ENCODE measurements at places on chromosomes 3 and 15. TPM values are rescaled to one million over a fixed set of nuclear protein-coding genes. Genes with fewer than 3 reads are reported as not detected.

The MNS1 gene
- 0.47 TPM for total RNA-seq

The C3orf49 gene
- total RNA-seq: not detected

The RAB5A gene
- 59.8 TPM for total RNA-seq

The FAM107A gene
- not detected for total RNA-seq

The RARB gene
- not detected for total RNA-seq

The PLA1A gene
- total RNA-seq: not detected

The FOXL2 gene
- total RNA-seq: not detected

The ASB14 gene
- not detected for total RNA-seq

DNA sequence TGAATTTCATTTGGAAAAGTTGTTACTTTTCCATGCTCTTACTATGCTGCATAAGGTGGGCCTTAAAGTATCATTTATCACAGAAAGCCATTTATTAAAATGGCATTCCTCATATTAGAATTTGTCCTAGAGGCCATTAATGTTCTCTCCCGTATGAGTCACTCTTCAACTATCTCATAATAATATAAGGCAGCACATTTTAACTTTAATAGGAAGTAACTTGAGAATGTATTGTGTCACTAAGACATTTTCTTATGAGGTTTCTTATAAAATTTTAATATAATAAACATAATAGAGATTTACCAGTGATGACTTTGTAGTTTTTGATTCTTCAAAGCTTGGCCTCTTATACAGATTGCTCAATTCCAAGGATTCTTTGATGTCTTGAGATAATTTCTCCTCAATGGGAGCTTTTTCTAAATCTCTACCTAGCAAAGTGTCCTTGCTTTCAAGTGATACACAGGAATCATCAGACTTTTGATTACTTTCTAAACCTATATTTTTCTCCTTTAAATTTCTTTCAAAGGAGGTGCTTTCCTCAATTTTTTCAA is 74.7 kb downstream of the ZBBX start:
- no peak for DNase-seq

GRCh38 chr3:66825375-66825774 is 172.7 kb upstream of the KBTBD8 start:
- DNase-seq: no peak

DNA sequence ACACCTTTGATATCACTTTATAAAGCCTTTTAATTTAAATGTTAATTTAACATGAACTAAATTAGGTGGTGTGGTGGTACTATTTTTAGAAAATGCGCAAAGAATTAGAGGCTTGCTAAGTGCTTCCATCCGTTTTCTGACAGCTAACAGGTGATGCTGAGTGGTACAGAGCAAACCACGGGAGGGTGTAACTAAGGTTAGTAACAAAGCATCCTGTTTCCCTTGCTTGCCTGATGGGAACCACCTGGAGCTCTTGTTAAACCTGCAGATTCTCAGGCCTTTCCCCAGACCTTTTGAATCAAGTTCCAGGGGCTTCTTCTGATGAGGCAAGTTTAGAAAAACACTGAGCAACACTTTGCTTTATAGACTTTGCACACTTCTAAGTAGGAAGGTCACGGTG is 101.0 kb downstream of the ATG7 start:
- no peak for DNase-seq

DNA sequence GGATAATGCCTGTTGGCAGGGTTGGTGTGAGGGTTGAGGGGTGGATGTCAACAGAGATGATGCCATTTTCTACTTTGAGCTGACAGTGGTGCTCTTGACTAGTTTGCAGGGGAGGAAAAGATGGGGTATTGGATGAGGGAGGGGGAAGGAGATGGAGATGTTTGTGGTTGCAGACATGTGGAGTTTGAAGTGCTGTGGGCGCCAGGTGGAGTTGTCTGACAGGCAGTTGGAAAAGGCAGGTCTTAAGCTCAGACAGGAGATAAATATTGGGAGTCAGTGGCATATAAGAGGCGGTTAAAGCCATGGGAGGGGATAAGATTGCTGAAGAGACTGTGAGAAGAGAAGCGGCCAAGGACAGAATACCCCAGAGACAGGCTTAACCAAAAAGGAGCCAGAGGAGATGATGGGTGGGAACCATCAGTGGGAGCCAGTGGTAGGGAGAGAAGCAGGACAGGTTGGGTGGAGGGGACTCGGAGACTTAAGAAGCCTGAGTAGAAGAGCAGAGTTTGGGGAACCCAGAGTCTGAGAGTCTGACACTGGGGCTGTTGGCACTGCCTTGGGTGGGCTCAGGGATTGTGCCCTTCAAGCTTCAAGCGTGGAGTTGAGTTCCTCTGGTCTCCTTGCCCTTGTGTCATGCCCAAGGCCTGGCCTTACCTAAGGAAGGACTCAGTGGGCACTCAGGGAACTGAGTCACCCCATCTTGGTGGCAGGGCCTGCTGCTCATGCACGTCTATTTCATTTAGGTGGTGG is 13.9 kb downstream of the COPG1 start:
- DNase-seq: no peak

GRCh38 chr3:56197259-56197965 is 270.9 kb downstream of the ERC2 start:
- DNase-seq: no peak

- DNase-seq: peak; percentile 78
Measured at GRCh38 chr15:45634432-45635190, at the start of gene SQOR. Gene SQOR, plus strand, starts transcription at chr15:45635029. Its CDS starts 23,895 bp downstream, at chr15:45658924.

DNA sequence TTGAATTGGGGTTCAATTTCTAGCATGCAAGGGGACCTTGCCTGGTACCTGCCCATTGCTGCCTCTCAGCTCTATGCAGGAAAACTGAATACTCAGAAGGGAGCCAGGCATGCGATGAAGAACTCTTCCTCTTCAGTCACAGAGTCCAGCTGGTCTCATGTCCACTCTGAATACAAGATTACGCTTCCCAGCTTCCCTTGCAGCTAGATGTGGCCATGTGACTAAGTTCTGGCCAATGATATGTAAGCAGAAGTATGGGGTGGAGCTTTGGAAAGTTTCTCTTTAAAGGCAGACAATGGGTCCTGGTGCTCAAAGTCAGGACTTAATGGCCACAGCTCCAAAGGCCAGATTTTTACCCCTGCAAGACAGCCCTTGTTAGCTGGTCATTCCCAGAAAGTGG is 9.0 kb downstream of the WNT7A start:
- no peak for DNase-seq

DNA sequence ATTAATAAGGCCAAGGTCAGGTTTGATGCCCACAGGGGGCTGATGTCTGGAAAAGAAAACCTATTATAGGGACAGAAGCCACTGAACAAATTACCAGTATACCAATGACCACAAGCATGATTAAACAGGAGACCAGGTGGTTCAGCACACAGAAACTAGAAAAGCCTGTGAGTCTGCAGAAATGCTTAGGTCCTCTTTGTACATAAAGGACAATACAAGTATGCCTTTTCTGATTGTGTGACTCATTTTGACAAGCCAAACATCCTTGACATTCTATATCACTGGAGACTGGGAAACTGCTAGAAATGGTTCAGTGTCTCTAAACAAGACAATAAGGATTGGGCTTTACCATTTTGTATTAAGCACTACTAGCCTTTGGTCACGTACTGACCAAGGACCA is 113.2 kb upstream of the MYO5C start:
- no peak for DNase-seq

- DNase-seq: no peak
Measured at GRCh38 chr3:94862703-94863102, 799.8 kb downstream of the NSUN3 start.

GRCh38 chr3:46097691-46098241 is 70.5 kb upstream of the XCR1 start:
- DNase-seq: peak; percentile 74

DNA sequence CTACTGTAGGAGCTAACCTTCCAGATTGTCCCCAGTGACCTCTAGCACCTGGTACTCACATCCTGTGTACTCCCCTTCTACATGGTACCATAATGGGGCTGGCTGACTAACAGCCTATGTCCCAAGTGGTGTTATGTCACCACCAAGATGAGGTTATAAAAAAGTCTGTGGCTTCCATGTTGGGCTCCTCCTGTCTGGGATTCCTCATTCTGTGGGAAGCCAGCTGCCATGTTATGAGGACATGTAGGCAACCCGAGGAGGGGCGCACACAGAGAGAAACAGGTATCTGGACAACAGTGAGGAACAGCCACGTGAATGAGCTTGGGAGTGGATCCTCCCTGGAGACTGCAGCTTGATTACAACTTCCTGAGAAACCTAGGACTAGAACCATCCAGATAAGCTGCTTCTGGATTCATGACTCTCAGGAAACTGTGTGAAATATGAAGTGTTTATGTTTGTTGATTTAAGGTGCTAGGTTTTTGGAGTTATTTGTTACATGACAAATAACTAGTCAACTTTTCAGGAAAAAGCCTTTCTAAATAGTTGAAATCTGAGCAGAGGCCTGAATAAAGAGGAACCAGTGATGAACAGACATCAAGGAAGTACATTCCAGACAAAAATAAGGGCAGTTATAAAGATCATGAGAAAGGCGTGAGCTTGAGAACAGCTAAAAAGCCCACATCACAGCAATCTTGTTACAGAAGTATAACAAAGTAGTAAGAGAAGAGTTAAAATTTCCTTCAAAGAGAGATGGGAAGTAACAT is 21.7 kb downstream of the GOLIM4 start:
- DNase-seq: no peak

DNA sequence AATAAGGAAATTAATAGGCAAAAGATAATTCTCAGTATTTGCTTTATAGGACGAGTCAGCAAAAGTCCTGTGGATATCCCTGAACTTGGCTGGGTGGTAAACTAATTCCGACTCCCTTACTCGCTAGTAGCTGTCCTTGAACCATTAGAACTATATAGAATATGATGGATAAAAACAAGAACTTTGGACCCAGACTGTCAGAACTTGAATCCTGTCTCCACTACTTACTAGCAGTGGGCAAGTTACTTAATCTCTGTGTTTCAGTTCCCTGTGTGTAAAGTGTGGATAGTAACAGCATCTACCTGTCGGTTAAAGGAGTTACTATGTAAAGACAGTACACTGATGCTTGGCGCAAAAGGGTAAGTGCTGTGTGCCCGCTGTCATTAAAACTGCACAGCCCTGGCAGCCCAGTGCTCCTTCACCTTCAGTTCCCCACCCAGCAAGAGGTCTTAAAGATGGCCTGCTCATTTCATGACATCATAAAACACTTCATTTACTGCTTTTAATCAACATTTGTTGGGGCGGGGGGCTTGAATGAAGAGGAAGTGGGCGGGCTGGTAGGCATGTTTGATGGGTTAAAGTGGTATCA is 7.3 kb downstream of the TPM1 start:
- no peak for DNase-seq

DNA sequence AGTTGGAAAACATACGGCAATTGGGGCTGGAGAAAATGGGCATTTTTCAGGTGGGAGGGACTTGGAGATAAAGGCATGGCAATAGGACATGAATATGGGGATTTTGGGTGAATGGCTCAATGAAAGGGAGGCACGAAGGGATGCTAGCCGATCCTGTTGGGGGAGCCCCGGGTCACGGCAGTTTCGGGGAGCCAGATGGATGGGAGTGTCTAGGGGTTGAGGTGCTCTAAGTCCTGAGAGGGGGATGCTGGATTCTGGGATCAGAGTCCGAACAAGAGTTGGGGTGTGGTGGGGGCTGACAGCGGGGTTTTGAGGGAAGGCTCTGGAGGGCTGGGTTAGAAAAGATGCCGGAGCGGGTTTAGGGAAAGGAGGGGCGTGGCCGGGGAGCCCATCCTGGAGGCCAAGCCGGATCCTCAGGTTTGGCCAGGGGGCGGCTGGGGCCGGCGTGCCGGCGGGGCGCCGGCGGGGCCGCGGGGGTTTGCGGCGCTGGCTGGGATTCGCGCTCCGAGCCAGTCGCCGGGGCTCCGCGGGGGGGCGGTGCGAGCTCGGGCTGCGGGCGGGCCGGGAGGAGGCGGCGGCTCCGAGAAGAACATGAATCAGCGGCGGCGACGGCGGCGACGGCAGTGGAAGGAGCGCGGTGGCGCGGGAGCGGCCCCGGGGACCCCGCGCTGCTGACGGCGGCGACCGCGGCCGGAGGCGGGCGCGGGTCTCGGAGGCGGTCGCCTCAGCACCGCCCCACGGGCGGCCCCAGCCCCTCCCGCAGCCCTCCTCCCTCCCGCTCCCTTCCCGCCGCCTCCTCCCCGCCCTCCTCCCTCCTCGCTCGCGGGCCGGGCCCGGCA is at the start of gene TYRO3:
Gene TYRO3 (plus strand): TSS at position 813 of the 839 bp plus-strand sequence. CDS start 46 bp downstream, outside the sequence.
- peak; percentile 67 for DNase-seq

GRCh38 chr3:46903341-46904302 is 26.1 kb downstream of the PTH1R start:
- DNase-seq: no peak

DNA sequence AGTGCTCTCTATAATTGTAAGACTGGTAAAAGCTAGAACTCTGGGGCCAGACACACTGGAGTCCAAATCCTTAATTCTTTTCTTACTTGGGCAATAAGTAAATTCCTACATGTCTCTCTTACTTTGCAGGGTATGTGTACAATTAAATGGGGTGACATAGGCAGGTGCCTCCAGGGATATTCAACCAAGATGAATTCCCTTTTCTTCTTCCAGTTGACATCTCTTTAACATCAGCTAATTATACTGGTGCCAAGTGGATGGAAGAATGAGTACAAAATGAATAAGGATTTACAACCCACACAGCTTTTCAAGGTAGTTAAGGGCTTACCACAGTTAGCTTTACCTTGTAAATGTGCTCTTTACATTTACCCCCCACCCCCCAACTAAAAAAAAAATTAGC is 295.5 kb upstream of the GADL1 start:
- DNase-seq: no peak

- peak; percentile 80 for DNase-seq
Measured at GRCh38 chr15:64622410-64623260, 152.8 kb downstream of the RBPMS2 start.

GRCh38 chr3:141243271-141243707 is 11.7 kb downstream of the PXYLP1 start:
- DNase-seq: peak; percentile 84

DNA sequence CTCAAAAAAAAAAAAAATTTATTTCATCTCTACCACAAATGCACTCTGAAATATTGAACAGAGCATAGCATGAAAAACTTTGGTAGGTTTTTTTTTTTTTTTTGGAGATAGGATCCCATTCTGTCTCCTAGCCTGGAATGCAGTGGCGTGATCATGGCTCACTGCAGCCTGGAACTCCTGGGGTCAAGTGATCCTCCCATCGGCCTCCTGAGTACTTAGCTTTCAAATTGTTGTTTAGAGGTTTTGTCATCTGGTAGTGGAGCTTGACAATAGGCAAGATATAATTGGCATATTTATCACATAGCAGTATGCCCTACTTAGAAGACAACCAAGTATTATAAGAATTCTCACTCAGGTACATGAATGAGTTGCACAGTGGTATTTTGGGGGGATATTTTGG is 234.2 kb upstream of the ST8SIA2 start:
- no peak for DNase-seq

GRCh38 chr3:193980905-193981304 is 155.0 kb upstream of the HES1 start:
- DNase-seq: no peak

Data from activated CD8-positive, alpha-beta T cell treated with anti-CD3 and anti-CD28 coated beads, Interleukin-2, amount 10 ng/mL, durations not matched to agents 7 days and 5 days (primary cell).